ENCODE measurements at places on chromosomes 2 and 18.

DNA sequence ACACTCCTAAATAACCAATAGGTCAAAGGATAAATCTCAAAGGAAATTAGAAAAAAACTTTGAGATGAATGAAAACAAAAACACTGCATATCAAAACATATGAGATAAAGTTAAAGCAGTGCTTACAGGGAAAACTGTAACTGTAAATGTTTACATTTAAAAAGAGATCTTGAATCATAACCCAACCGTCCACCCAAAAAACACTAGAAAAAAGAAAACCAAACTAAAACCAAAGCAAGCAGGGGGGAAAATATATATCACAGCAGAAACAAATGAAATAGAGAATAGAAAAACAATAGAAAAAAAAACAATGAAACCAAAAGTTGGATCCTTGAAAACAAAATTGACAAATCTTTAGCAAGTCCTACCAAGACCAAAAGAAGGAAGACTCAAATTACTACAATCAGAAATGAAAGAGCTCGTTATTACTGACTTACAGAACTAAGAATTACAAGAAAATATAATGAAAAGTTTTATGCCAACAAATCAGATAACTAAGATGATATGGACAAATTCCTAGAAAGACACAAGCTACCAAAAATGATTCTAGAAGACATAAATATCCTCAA, 65.6 kb downstream of the TLK1 start:
- peak; percentile 26 for DNase-seq

GRCh38 chr2:33062665-33063250, 116.0 kb downstream of the LTBP1 start:
- no peak for DNase-seq

GRCh38 chr2:10775021-10775780, 37.4 kb downstream of the PDIA6 start:
- DNase-seq, result no peak

GRCh38 chr2:235049069-235049468, 97.3 kb downstream of the SH3BP4 start:
- DNase-seq, result no peak

DNA sequence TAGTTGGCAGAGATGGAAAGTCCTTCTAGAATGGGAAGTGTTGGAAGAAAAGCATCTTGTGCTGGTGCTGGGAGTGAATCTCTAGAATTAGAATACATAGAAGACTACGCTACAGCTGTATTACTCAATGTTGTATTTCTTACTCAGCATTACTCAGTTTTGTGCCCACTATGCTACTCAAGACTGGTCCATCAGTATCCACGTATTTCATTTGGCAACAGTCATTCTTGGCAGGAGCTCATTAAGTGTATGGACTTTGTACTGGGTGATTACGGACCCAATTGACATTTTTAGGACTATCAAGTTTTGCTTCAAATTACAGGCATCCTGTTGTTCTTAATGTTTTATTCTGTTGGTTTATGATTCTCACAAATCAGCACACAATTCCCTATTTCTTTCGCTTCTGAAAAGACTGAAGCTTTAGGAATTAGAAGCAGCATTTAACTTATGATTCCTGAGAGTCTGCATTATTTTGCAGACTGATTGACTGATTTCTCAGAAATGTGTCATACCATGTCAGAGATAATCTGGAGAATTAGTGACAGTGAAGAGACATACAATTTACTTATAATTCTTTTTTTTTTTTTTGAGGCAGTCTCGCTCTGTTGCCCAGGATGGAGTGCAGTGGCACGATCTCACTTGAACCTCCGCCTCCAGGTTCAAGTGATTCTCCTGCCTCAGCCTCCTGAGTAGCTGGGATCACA, 136.9 kb downstream of the MYO3B start:
- no peak for DNase-seq

DNA sequence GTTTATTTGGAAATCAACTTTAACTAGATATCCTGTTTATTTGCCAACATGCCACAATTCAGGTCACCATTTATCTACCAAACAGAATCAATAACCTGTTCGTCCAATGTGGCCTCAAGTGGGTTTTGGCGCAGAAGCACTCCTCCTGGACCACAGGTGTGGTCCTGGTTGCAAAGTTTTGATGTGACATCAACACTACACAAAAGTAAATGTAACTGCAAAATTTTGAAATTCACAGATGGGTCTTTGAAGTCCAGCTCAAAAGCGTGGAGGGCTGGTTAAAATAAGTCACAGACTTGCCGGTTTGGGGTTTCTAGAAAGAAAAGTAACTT, 474 bp upstream of the GCA start:
- DNase-seq, result no peak

DNA sequence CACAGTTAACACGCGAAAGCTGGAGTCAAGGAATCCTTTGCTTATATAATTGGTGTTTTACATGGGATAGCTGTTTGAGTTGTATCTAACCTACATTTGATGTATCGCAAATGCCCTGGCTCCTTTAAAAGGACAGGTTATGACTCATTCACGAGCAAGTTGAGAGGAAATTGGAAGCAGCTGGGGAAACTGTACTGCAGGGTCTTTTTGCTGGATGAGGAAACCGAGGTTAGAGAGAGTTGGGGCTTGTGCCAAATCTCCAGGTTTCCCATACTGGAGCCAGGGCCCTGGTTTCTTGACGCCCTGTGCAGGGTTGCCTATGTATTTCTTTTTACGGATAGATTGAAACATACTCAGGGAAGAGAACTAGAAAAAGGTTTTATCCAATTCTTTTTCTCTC, 60.0 kb upstream of the SPTBN1 start:
- DNase-seq, result no peak

GRCh38 chr2:227772932-227773331, 27.2 kb downstream of the SCYGR8 start:
- no peak for DNase-seq

DNA sequence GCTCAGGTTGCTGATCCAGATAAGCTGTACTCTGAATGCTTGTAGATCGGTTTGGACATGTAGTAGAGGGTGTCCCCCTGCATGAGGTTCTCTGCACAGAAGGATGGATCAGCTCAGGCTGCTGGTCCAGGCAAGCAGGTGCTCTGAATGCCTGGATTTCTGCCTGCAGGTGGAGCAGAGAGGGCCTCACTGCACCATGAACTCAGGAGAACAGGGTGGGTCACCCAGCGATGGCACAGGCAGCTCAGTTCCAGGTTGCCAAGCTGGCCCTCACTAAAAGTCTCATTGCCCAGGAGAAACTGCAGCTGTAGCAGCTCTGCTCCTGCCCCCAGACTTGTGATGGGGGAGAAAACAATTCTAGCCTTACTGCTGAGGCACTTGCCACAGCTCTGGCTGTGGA, 491.8 kb downstream of the XIRP2 start:
- DNase-seq, result no peak

- DNase-seq, result no peak
Measured at GRCh38 chr2:235894839-235895238, 273.3 kb downstream of the GBX2 start.

- peak; percentile 66 for DNase-seq
Measured at GRCh38 chr2:26001743-26002351, 19.6 kb upstream of the KIF3C start.
